Transverse colon (tissue), 4 donors: ENCODE measurements at places on chromosomes 5 and 9. TPM values are rescaled to one million over a fixed set of nuclear protein-coding genes. Genes with fewer than 3 reads are reported as not detected.
A peak's percentile ranks its signal among the peaks of the same experiment; 100 is the strongest.

The ALDOB gene
- total RNA-seq, result 55.0 TPM

- no peaks in the 10 kb centered on the region for H3K27me3 ChIP-seq
- H3K4me3 ChIP-seq, result no peak overlapping the region
- H3K36me3 ChIP-seq, result no peaks in the 10 kb centered on the region
- H3K27ac ChIP-seq, result no peak overlapping the region
- H3K4me1 ChIP-seq, result no peaks in the 10 kb centered on the region
These were observed 49.7 kb downstream of the VAV2 start for GRCh38 chr9:133942206-133942975.

GRCh38 chr5:111859533-111860270 is 102.7 kb upstream of the NREP start:
- DNase-seq, result no peak
- H3K27me3 ChIP-seq, result no peaks in the 10 kb centered on the region
- no peaks in the 10 kb centered on the region for H3K4me1 ChIP-seq
- no peak overlapping the region for H3K4me3 ChIP-seq
- H3K36me3 ChIP-seq, result no peaks in the 10 kb centered on the region

GRCh38 chr9:81626511-81626910 is 62.8 kb downstream of the TLE1 start:
- no peaks in the 10 kb centered on the region for H3K27me3 ChIP-seq
- H3K36me3 ChIP-seq, result no peaks in the 10 kb centered on the region
- H3K4me1 ChIP-seq, result no peaks in the 10 kb centered on the region
- no peak overlapping the region for H3K27ac ChIP-seq

DNA sequence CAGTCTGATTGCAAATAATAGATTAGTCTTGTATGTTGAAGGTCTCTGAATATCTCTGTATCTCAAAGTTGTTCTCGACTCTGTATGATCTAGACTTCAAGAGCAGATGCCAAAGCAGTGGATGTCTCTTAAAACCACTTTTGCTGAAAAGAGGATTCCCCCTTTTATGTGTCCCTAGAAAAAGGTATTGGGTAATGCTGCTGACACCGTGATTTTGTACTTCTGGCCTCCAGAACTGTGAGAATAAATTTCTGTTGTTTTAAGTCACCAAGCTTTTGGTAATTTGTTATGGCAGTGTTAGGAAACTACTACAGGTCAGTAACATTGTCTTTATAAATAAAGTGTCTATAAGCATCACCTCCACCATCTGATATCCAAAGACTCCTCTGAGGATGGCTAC is 85.3 kb upstream of the PIK3R1 start:
- H3K36me3 ChIP-seq, result no peaks in the 10 kb centered on the region
- DNase-seq, result no peak
- no peak overlapping the region for H3K27ac ChIP-seq

DNA sequence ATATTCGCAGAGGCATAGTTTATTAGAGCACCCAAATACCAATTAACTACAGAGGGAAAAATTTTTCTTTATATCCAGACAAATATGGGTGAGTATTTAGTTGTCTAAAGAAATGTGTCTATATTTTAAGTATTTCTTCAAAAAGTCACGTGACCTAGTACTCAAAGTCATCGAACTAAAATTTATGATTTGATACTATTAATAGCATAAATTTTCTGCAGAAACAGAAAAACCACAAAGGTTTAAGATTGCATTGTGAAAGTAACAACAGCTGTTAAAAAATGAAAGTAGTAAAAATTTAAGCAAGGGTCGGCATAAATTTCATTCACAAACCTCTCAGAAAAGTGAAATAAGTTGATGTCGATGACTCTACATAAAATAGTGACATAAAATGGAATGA is 323.9 kb upstream of the RORB start:
- no peak overlapping the region for H3K27ac ChIP-seq
- H3K4me3 ChIP-seq, result no peak overlapping the region
- DNase-seq, result no peak
- H3K4me1 ChIP-seq, result no peaks in the 10 kb centered on the region
- H3K36me3 ChIP-seq, result no peaks in the 10 kb centered on the region

The SPATA31A3 gene
- not detected for total RNA-seq

GRCh38 chr9:102642651-102643050 is 352.5 kb upstream of the CYLC2 start:
- no peak overlapping the region for H3K4me3 ChIP-seq
- H3K27ac ChIP-seq, result no peak overlapping the region
- H3K27me3 ChIP-seq, result no peaks in the 10 kb centered on the region
- no peaks in the 10 kb centered on the region for H3K4me1 ChIP-seq
- DNase-seq, result no peak

- H3K27me3 ChIP-seq, result no peaks in the 10 kb centered on the region
- no peak overlapping the region for H3K4me3 ChIP-seq
These were observed 88.8 kb downstream of the PHF2 start for GRCh38 chr9:93665128-93665636.

The FOXE1 gene
- total RNA-seq, result not detected

- no peaks in the 10 kb centered on the region for H3K27me3 ChIP-seq
- H3K4me3 ChIP-seq, result no peak overlapping the region
- H3K4me1 ChIP-seq, result no peaks in the 10 kb centered on the region
- H3K27ac ChIP-seq, result peak overlapping the region; percentile 30
- H3K36me3 ChIP-seq, result no peaks in the 10 kb centered on the region
These were observed 109.4 kb downstream of the ANKRD55 start for GRCh38 chr5:56123531-56124243.

DNA sequence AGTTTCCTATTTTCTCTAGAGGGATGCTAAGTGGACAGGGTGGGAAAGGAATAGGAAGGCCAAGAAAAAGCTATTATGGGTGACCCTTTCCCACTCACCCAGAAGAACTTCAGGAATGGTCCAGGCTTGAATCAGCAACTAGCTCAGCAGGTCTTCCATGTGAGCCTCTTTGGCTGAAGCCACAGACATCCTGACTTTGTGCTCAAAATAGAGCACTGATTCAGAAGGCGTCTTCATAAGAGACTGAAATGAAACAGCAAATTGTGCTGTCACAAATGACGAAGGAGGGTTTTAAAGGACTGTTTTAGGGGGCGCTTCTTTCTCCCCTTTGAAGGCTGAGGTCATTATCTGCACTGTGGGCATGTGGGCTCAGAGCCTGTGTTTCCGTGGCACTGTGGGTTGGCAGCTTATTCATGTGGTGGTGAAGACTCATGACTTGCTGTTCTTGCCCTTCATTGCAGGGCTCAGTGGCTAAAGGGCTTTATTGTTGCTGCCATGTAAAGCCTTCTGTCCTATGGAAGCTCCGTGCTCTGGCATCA is 65.8 kb upstream of the NFIL3 start:
- no peak for DNase-seq
- H3K4me1 ChIP-seq, result no peaks in the 10 kb centered on the region
- no peaks in the 10 kb centered on the region for H3K36me3 ChIP-seq
- H3K27ac ChIP-seq, result no peak overlapping the region
- no peak overlapping the region for H3K4me3 ChIP-seq

GRCh38 chr9:14962193-14962882 is 52.1 kb upstream of the FREM1 start:
- H3K36me3 ChIP-seq, result no peaks in the 10 kb centered on the region
- no peak overlapping the region for H3K4me3 ChIP-seq
- no peak for DNase-seq
- no peak overlapping the region for H3K27ac ChIP-seq
- no peaks in the 10 kb centered on the region for H3K4me1 ChIP-seq

GRCh38 chr9:97794666-97795065 is 58.4 kb upstream of the FOXE1 start:
- H3K4me3 ChIP-seq, result no peak overlapping the region
- DNase-seq, result no peak
- peaks cover 31% of the 10 kb centered on the region for H3K27me3 ChIP-seq
- H3K36me3 ChIP-seq, result no peaks in the 10 kb centered on the region

DNA sequence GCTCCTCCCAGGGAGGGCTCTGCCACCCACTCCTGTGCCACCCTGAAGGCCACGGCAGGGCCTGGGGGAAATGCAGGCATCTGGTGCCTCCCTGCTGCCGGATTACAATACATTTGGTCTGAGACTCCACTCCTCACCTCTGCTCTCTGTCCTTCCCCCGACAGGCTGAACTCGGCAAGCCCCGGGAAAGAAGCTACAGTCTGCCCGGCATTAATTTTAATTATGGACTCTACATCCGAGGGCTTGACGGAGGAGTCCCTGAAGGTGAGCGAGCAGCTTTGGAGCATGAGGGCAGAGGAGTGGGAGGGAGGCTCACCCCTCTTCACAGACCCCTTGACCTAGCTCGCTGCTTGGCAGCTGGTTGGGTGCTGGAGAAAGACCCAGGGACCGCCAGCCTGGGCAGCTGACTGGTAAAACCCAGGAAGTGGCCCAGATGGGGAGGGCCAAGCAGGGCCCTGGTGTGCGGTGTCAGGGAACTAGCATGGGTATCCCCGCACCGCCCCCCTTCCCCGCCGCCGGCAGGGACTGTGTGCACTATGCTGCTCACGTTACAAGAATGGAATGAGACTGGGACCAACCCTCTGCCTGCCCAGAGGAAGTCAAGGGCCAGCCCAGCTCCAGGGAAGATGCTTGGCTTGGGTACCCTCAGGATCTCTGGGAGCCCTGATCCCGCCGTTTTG is 83.7 kb upstream of the BARHL1 start:
- no peak for DNase-seq
- H3K27ac ChIP-seq, result no peak overlapping the region
- no peak overlapping the region for H3K4me3 ChIP-seq

The FBLL1 gene
- total RNA-seq, result not detected

DNA sequence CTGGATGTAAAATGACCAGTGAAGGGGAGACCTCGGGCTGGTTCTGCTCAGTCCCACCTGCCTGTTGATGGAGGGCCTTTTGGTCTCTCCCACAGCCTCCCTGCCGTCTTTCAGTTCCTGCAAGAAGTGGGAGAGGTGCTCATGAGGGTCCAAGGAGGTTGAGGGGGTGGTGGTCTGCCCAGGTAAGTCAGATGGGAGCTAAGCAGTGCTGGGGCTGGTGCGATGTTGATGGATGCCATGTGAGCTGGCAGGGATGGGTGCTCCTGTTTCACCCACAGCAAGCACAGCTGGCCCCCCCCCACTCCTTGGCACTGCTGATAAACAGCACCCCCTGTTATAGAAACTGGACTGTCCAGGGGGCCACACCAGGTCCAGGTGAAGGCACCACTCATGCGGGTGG is 145.6 kb downstream of the NSG2 start:
- no peaks in the 10 kb centered on the region for H3K4me1 ChIP-seq
- H3K27me3 ChIP-seq, result no peaks in the 10 kb centered on the region
- no peak for DNase-seq
- H3K4me3 ChIP-seq, result no peak overlapping the region
- H3K27ac ChIP-seq, result no peak overlapping the region

DNA sequence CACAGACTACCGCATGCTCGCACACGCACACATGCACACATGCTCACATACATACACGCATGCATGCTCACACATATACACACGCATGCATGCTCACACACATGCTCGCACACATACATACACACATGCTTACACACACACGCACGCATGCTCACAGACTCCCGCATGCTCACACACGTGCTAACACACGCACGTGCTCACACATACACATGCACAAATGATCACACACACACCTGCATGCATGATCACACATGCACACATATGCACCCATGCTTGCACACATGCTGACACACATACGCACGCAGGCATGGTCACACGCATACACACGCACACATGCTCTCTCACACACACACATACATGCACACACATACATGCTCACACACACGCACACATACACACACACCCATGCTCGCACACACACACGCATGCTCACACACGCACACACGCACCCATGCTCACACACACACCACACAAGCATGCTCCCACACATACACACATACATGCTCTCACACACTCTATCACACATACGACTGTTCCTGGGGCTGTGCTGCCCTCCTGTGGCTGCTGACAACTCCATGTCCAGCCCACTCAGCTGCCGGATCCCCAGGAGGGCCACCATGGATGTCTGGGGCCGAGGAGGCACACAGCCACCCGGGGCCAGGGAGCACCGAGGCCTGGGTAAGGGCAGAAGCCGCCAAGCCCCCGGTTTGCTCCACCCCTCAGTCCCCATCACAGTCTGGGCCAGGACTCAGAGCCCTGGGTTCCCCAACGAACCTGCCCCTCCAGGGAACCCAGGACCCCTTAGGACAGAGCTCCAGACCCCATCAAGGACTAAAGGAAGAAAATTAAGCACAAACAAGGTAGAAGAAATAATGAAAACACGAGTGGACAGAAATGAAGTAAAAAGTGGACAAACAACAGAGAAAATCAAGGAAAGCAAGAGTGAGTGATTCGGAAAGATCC is 31.4 kb upstream of the EGFL7 start:
- H3K27ac ChIP-seq, result no peak overlapping the region
- H3K4me1 ChIP-seq, result no peaks in the 10 kb centered on the region
- no peaks in the 10 kb centered on the region for H3K36me3 ChIP-seq
- no peak overlapping the region for H3K4me3 ChIP-seq
- peak; percentile 83 for DNase-seq
- peaks cover 12% of the 10 kb centered on the region for H3K27me3 ChIP-seq

- H3K27me3 ChIP-seq, result no peaks in the 10 kb centered on the region
- H3K36me3 ChIP-seq, result no peaks in the 10 kb centered on the region
- no peak overlapping the region for H3K27ac ChIP-seq
- DNase-seq, result no peak
- no peak overlapping the region for H3K4me3 ChIP-seq
These were observed 420.1 kb upstream of the MEF2C start for GRCh38 chr5:89303033-89303480.

GRCh38 chr5:174545926-174546325 is 178.5 kb upstream of the MSX2 start:
- no peaks in the 10 kb centered on the region for H3K36me3 ChIP-seq
- no peak for DNase-seq
- H3K27me3 ChIP-seq, result no peaks in the 10 kb centered on the region
- H3K4me3 ChIP-seq, result no peak overlapping the region

The PPP3R2 gene
- total RNA-seq, result not detected

GRCh38 chr5:30156156-30156555 is 1037.3 kb upstream of the CDH6 start:
- no peak overlapping the region for H3K27ac ChIP-seq
- no peaks in the 10 kb centered on the region for H3K4me1 ChIP-seq
